GM04504 (cell line): ENCODE measurements at places on chromosomes 3 and 15.

- no peak for DNase-seq
Measured at GRCh38 chr3:136283627-136284026, 33.5 kb downstream of the PCCB start.

DNA sequence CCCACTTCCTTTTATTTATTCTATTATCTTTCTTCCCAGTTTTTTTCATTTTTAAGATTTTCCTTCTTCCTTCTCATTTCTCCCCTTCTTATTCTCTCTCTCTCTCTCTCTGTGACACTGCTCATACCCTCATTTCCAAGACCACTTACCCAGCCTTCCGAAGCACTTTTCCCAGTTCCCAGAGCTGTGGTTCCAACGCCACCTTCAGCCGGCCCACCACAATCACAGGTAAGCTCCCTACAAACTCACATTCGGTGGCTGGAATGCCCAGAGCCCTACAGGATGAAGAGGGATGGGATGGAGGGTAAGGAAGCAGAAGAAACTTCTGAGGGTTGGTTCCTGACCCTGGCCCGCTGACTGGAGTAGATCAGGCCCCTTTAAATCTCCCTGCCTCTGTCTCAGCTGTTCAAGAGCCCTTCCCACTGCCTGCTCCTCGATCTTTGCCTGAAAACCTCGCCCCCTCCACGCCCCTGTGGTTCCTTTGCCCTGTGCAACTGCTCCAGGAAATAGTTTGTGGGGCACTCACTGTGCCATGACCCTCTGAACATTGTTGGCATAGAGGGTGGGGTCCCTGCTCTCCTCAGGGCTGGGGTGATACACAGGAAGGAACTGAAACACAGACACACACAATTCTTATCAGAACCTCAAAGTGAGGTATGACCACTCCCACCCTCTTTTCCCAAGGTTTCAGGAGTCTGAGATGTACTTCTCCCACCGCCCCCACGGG lies 4.8 kb downstream of the LPCAT4 start:
- no peak for DNase-seq

- no peak for DNase-seq
Measured at GRCh38 chr3:38706961-38707360, 57.5 kb upstream of the SCN5A start.

DNA sequence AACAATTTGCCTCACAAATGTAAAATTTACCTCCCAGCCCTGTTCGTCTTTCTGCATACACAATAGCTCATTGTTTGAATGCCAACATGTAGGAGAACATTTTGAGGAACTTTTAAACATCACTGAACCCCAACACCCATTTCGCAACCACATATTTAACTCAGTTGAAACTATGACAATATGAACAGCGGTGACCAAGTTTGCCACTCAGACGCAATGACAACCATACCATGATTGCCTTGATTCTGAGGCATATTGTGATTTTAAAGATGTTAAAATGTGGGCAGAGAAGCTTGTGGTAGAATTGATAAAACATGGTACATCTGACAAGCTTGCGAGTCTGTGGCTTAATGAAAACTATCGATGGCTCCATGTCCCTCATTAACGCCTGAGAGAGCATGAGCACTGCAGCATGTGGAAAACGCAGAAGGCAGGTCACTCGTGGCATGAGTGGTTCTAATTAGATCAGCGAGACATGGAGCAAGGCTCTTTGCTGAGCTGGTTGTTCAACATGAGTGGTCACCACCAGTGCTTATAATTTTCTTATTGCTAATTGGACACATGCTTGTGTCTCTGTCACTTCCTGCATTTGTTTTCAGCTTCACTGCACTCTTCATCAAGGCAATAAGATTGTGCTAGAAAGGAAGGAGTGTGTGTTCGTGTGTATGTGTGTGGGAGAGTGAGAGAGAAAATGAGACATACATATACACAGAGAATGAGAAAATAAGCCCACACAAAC lies 116.8 kb downstream of the CHST2 start:
- DNase-seq = no peak

GRCh38 chr3:44875596-44875995 lies 1.2 kb downstream of the TGM4 start:
- no peak for DNase-seq

GRCh38 chr15:96332637-96333121 lies 2.2 kb downstream of the NR2F2 start:
- no peak for DNase-seq

DNA sequence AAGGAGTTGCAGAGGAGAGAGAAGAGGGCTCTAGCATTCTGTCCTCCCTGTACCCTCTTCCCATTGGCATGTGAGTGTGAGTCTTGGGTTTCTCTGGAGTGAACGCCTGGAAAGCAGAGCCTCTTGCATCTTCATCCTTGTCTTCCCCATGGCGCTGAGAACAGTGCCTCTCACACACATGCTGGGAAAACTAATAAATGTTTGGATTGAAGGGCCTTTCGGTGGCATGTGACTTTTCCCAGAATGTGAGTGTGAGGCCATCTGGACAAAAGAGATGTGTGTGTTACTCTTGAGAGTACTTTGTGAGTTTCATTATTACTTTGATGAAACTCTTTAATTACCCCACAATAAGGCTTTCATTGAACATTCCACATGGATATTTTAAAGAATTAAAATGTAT lies 122.3 kb downstream of the MITF start:
- no peak for DNase-seq

DNA sequence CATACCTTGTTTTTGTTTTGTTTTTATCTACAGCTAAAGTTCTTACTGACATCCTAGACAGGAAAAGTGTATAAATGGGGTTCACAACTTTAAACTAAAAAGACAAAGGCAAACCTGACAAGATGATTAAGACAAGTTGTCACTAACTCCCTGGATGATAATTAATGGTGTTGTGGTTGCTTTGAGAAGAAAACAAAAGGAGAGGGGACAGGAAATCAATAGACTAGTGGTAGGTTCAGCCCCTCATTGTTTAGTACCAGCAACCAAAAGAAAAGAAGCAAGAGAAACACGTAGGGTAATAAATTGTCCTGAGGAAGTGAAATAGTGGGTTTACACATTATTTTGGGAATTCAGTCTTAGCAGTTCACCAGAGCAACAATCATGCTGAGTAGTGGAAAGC lies 78.8 kb downstream of the BFSP2 start:
- DNase-seq = no peak

DNA sequence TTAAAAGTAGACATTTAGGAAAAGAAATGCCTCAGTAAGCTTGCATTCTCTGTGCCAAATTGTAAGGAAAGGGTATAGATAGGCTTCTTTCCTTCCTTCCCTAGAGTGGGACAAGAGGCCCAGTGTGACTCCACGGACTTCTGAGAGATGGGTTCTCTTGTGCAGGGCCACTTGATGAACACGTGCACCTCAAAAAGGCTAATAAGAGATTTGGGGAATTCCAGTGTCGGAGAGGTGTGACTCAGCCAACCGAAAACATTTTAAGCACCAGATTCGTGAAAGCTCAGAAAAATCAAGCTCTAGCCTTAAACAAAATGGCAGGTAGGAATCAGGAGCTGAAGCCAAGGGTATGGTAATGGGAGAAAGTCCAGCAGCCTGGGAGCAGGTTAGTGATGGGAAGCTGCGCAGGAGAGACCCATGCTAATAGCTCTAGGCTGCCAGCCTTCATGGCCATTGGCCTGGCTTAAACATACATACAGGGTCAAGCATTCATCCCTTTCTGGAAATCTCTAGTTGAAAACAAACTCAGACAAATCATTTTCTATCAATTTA lies 56.2 kb downstream of the SV2B start:
- DNase-seq = no peak

DNA sequence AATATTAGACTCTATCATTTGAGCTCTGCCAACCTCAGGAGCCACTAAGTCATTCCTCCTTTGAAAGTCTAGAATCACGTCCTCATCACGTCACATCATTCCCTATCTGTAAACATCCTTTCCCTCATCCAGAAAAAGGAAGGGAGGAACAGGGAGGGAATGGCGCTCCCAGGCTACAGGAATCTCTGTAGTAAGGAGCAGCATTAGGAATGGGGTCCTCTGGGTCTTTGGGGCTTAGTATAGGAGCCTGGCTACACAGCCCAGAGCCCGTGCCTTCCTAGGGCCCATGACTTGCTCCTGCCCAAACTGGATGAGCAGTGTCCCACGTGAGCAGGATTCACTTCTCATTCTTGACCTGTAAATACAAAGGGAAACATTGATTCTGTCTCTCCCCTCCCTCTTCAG lies 1.6 kb downstream of the TAGLN3 start:
- DNase-seq = no peak

- DNase-seq = no peak
Measured at GRCh38 chr3:16743276-16743675, 138.1 kb upstream of the DAZL start.

- DNase-seq = no peak
Measured at GRCh38 chr3:9787714-9788113, 4.6 kb downstream of the TADA3 start.

GRCh38 chr3:192943393-192943792 lies 25.7 kb upstream of the MB21D2 start:
- no peak for DNase-seq

- no peak for DNase-seq
Measured at GRCh38 chr3:129047553-129047839, 13.1 kb upstream of the GP9 start.

DNA sequence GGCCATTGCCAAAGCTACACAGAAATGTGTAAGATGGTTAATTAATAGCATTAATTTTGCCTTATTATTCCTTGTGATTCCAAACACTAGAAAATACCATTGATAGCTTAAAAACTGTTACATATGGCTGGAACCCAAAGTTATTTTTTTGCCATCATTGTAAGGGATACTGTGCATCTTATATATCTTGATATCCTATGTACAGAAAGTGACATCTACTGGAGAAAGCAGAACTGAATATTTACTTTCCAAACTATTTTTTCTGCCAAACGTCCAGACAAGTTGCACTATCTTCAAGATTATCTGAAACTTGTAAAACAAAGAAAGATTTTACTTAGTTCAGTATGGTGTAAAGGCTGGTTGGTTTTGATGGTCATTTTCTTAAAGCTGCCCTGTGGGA lies 33.3 kb upstream of the MEIS2 start:
- DNase-seq = no peak
